ENCODE measurements at places on chromosomes 3 and 15.
A peak's percentile ranks its signal among the peaks of the same experiment; 100 is the strongest.

GRCh38 chr3:45712434-45713110 lies 23.4 kb downstream of the SACM1L start:
- DNase-seq = no peak

GRCh38 chr3:59245859-59246501 lies 196.2 kb upstream of the CFAP20DC start:
- DNase-seq = no peak

DNA sequence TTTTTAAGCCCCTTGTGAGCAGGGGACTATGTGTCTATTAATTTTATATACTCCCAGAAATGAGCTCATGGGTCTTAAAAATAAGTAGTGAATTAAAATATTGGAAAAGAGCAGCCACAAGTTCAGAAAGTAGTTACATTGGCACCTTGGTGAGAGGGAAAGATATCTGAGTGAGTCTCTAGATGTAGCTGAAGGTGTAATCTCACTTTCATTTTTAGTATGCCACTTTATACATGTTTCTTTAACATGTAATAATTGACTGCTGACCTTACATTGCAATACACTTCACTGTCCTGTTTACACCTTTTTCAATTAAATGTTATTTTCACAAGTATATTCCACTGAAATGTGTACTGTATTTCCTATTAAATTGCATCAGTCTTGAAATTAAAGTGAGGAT lies 12.1 kb upstream of the PAK6 start:
- no peak for DNase-seq

GRCh38 chr3:110021659-110022058 lies 684.3 kb upstream of the DPPA4 start:
- DNase-seq = no peak

- DNase-seq = no peak
Measured at GRCh38 chr15:38648121-38648843, 83.7 kb upstream of the RASGRP1 start.

DNA sequence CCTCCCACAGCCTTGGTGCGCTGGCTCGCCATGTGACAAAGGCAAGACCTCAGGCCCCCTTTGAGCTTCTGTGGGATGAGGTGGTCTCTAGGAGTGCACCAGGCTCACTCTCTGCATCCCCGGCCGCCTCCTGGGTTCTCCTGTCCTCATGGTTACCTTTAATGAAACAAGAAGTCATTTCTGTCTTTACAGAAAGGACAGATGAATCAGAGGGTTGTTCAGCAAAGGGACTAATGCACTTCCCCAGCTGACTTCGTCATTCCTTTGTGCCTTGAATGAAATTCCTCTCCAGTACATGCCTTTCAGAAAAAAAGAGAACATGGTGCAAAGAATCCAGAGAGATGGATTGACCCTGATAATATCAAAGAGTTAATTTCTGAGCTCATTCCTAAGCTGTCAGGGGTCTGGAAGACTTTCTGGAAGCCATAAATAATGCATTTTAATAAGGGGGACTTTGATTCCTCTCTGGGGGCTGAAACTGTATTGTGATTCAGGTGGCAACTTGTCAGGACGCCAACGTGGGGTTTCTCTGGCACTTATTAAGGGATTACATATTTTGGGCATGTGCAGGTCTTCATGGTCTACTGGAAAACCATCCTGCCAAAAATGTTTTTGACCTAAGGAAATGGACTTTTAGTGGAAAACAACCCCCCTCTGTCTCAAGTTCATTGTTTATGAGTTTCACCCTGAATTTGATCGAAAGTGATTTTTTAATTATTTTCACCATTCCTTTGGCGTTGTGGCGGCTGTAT lies 122.7 kb downstream of the FBLN2 start:
- no peak for DNase-seq

- no peak for DNase-seq
Measured at GRCh38 chr3:181383760-181384159, 328.0 kb upstream of the SOX2 start.

DNA sequence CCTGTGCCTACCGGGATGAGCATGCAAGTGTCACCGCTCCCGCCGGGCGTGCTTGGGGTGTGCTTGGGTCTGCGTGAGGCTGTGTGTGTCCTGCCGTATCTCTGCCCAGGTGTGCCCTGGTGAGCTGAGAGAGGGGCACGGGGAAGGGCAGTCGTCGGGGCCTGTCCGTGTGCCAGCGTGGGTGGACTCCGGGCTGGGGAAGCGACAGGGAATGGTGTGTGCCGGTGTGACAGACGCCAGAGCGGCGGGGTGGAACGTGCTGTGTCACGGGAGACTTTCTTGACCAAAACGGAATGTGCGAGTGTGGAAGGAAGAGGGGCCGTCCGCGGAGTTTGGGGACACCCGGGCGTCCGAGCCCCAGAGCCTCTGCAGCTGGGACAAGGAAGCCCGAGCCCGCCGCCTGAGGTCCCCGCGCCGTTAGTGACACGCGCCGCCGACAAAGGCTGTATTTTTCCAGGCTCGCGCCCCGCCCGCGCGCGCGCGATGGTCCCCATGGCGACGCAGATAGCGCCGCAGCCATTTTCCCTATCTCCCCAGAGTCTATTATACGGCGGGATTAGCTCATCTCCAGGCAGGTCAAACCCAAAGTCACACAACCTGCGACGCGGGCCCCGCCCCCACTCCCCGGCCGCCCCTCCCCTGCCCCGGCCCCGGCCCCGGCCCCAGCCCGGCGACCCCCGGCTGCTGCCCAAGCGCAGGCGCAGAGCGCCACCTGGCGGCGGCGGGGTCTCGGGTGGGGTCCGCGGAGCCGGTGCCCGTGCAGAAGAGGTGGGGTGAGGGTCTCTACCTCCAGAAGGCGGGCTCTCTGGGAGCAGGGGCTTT lies 4.5 kb upstream of the GATA2 start:
- peak; percentile 40 for DNase-seq

DNA sequence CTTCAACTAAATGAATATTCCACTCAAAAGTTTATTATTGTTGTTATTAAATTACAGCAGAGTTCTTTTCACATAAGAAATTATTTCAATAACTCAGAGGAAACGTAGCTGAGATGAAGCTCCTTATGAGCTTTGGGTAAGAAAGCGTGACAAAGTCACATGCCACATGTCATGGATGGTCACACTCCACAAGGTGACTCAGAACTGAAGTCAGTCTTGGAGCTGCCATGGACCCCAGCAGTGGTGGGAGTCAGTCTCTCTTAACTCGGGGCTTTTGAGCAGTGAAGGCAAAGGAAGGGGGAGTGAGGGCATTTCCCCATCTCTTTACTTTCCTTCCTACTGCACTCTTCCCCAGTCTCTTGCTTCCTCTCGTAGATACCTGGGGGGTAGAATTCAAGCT lies 87.5 kb upstream of the FAM3D start:
- no peak for DNase-seq

DNA sequence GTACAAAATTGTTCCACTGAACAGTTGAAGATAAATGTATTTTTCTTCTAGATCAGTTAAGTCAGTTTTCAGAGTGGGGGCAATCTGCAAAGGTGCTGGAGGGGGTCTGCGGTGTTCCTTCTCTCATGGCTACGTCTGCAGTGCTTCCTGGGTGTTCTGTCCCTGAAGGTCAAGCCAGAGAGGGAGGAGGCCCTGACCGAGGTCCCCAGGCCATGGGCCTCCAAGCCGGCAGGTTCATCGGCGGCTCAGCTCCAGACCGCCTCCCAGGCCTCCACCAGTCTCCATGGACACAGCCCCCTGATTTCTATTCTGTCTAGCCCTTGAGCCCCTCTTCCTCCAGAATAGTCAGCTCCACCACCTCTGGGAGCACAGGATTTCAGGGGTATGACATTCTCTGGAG lies 28.5 kb upstream of the TSEN2 start:
- DNase-seq = no peak

DNA sequence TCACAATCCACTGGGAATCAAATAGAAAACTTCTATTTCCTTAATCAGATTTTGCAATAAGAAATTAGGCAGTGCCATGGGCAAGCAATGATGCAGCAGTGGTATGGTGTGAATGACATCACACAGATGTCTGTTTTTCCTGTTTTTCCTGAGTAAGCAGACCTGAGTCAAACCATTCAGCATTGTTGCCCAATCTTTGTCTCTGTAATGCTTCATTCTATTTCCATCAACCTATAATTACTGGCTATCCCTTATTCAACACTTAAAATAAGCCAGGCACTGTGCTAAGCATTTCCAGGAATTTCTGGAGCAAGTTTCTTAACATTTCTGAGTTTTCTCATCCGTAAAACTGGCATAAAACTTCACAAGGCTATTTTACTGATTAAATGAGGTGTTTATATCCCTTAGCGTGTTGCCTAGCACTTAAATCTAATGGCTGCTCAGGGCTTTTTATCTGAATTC lies 11.3 kb upstream of the OXSR1 start:
- DNase-seq = no peak

DNA sequence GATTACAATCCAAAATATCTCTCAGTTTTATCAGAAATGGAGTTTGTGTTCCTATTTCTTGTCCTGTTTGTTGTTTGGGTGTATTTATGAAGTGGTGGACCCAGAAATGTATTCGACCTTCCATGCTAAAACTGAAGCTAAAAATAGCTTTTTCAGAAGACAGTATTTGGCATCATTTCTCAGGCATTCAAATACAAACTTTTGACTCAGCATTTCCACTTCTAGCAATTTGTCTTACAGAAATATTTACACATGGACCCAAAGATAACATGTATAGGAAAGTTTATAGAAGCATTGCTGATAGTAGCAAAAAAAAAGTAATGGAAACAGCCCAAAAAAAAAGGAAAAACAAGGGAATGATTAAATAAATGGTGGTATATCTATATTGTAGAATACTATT lies 156.3 kb downstream of the HCN4 start:
- no peak for DNase-seq
